Fibroblast of skin of left biceps (primary cell): ENCODE measurements at places on chromosomes 11 and 22.

DNA sequence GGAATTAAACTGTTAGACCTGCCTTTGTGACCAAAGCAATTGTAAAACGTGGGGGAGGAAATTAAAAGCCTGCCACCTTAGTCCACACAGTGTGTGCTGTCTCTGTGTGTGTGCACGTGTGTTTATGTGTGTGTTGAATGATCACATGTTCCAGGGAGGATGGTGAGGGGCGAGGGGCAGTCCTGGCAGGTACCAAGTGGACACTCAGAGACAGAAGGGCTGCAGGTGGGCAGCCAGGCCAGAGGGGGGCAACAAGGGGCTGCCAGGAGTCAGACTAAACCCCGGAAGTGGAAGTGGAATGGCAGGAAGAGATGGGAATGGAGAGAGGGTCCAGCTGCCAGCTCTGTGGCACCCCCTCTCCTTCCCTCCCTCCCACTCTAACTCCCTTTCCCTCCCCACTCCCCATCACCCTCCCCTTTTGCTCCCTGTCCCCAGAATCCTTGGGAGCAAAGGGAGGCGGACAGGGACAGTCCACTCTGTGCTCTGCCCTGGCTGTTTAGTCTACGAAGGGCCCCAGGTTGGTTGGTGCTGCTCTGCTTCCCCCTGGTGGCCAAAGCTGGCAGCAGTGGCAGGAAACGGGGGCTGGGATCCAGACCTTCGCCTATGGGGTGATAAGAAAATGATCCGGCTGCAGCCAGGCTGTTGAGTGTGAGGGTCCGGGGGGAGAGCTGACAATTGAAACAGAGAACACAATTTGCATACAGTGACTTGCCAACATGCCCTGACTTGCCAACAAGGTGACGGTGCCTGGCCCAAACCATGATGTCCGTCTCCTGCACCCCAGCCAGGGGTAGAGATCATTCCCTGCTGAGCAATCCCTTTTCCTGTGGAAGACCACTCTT is 24.4 kb downstream of the P2RY2 start:
- peak; percentile 32 for DNase-seq

- DNase-seq, result no peak
Measured at GRCh38 chr22:49564666-49565515, 262.8 kb downstream of the BRD1 start.

GRCh38 chr11:120563703-120564572 is 52.4 kb downstream of the GRIK4 start:
- no peak for DNase-seq

DNA sequence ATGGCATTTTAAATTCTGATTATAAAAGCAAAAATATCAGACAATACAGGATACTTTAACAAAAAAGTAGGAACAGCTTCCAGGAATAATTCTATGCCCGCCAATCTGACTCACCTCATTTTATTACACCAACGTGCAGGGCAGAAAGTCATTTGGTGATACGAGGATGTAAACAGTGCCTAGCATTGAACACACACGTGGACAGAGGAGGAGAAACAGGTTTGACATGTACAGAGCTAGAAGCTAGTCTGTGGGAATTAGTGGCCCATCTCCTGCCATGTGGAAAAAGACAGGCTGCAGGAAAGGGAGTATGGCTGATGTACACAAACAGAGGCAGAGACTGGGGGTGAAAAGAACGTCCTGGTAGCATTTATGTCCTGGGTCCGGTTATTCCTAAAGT is 9.0 kb upstream of the SPINDOC start:
- no peak for DNase-seq

GRCh38 chr11:125211191-125211947 is 46.8 kb downstream of the PKNOX2 start:
- DNase-seq, result no peak

GRCh38 chr11:119750056-119750455 is 21.1 kb upstream of the NECTIN1 start:
- DNase-seq, result no peak

- DNase-seq, result no peak
Measured at GRCh38 chr11:3669742-3670183, 1.4 kb downstream of the CHRNA10 start.

DNA sequence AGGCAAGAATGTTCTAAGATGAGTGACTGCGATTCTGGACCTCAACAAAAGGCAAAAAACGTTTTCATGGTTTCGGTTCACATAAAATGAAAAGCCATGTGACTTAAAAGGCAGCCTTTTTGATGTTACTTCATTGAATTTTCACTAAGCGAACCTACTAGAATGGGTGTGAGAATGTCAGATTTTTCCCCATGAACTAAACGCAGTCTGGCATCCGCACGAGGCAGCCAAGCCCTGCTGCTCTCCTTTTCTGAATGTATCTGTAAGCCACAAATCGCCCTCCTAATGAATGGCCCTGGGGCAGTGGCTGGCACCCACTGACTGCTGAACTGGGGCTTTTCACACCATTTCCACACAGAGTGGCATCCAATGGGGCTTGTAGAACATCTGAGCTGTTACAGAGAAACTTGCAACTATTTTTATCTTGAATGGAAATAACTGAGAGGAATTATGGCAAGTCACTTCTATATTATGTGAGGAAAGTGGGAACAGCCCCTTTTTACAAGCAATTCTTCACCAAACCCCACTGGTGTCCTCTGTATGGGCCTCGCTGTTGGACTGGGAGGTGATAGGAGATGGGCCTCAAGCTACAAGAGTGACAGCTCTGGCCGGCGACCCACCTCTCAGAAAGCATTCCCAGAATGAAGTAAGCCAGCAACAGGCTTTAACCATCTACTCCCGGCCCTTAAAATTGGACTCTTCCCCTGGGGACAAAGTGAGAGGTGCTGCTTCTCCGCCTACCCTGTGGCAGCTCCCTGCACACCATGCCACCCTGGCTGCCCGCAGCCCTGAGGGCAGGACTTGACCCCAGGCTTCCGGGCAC is 29.4 kb downstream of the PPP2R1B start:
- no peak for DNase-seq
